ENCODE measurements at places on chromosomes 1 and 21.
A peak's percentile ranks its signal among the peaks of the same experiment; 100 is the strongest.

GRCh38 chr1:241219449-241219848 lies 137.6 kb downstream of the RGS7 start:
- no peak for DNase-seq

DNA sequence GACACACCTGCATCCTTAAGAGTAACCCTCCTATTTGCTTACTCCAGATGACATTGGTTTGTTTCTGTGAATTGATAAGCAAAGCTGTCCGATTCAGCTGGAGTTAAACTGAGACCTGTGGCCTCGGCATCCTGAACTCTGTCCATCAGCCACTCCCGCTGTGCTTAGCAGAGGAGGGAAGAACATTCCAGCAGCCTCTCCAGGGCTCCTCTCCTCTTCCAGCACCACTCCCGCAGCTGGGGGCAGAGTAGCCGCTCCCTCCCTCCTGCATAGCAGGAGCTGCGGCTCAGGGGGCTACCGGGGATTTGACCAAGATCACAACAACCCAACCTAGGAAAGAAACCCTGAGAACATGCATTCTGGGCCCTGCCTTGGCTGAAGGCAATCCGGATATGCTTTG lies 8.8 kb downstream of the LRRC38 start:
- no peak for DNase-seq

DNA sequence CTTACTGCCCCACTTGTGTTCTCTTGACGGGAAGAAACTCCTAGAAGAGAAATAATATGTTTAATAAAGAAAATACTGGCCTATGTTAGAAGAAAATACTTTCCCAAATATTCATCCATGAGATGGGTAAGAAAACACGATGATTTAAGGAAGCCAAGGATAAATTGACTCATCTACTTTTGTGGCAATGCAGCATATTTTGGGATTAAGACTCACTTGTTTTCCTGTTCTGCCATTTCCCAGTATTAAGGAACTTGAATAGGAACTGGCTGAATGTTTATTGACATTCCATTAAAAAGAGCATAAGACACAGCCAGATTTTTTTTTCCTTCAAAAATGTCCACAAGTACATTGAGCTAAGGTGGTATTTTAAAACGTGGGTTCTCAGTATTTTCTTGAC lies 10.9 kb upstream of the ADAMTS5 start:
- no peak for DNase-seq

GRCh38 chr1:101251504-101251903 lies 14.7 kb downstream of the S1PR1 start:
- no peak for DNase-seq

- DNase-seq, result no peak
Observed at GRCh38 chr1:162905174-162906158, 44.5 kb upstream of the CCDC190 start.

DNA sequence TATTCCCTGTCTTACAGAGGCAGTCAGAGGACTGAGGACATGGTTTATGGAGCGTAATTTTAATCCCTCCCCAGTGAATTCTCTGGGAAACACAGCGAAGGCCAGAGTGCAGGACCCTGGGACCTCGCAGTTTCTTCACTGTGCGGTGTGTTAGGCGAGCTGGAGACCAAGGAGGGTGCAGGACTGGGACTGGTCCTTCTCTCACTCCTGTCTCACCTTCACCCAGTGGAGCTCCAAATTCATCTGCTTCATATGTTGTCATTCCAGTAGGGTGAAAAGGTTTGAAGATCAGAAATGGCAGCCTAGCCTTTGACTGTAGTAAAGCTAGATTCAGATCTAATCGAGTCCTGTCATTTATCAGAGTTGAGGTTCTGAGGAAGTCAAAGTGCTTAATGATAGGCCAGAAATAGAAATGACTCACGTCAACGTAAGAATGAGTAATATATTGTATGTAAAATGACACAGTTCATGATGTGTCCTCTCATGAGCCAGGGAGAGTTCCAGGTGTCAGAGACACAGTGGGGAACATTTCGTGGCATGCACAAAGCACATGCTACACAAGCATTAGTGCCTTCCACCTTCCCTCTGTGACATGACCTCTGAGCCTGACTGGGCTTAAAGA lies 647.5 kb downstream of the SMYD3 start:
- DNase-seq, result no peak

GRCh38 chr1:199403531-199404116 lies 623.9 kb upstream of the NR5A2 start:
- DNase-seq, result no peak

- DNase-seq, result no peak
Observed at GRCh38 chr1:47557066-47557465, 119.2 kb downstream of the FOXD2 start.

- DNase-seq, result no peak
Observed at GRCh38 chr1:178133239-178133989, 39.5 kb downstream of the RASAL2 start.

- DNase-seq, result no peak
Observed at GRCh38 chr21:31414263-31415000, 70.4 kb upstream of the TIAM1 start.

- DNase-seq, result no peak
Observed at GRCh38 chr21:25489673-25490072, 117.6 kb downstream of the MRPL39 start.

- DNase-seq, result no peak
Observed at GRCh38 chr1:115060501-115060900, 28.8 kb downstream of the TSPAN2 start.

- DNase-seq, result peak; percentile 83
Observed at GRCh38 chr1:155324037-155324716, 3.5 kb downstream of the RUSC1 start.

- no peak for DNase-seq
Observed at GRCh38 chr1:228463009-228463558, 24.1 kb upstream of the RNF187 start.

DNA sequence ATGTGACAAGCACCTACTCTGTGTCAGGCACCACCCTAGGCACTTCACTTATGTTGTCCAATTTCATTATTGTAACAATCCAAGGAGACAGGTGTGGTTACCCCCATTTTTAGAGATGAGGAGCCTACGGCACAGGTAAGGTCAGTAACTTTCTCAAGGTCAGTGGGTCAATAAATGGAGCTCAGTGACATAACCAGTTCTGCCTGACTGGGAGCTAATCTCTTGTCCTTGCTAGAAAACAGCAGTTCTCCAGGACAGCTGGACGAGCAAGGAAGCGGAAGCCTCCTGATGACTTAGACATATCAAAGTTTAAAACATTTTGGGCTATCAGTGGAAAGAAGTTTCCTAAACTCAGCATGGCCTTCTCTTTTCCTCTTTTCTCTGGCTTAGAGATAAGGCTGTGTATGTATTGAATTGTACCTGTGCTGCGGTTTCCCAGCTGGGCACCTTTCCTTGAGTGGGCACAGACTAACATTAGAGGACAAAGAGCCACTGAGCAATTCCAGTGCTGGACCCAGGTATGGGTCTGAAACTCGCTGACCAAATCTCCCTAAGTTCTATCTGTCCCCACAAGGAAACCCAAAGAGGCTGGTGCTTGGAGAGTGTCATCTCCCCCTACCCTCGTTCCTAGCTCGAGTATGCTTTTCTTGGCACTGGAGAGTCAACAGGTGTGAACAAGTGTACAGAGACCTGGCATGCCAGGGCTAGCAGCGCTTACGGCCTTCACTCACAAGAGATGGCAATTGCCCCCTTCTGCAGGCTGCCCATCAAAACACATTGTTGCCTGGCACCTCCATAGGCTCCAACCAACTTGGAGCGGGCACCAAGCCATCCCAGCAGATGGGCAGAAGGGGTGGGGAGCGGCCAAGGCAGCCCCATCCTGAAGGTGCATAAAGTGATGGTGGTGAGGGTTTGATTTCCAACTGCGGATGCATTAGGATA lies 456.1 kb upstream of the PROX1 start:
- no peak for DNase-seq

GRCh38 chr21:45329261-45330074 lies 41.8 kb upstream of the POFUT2 start:
- DNase-seq, result no peak

GRCh38 chr1:169466259-169467230 lies 19.2 kb downstream of the SLC19A2 start:
- no peak for DNase-seq

DNA sequence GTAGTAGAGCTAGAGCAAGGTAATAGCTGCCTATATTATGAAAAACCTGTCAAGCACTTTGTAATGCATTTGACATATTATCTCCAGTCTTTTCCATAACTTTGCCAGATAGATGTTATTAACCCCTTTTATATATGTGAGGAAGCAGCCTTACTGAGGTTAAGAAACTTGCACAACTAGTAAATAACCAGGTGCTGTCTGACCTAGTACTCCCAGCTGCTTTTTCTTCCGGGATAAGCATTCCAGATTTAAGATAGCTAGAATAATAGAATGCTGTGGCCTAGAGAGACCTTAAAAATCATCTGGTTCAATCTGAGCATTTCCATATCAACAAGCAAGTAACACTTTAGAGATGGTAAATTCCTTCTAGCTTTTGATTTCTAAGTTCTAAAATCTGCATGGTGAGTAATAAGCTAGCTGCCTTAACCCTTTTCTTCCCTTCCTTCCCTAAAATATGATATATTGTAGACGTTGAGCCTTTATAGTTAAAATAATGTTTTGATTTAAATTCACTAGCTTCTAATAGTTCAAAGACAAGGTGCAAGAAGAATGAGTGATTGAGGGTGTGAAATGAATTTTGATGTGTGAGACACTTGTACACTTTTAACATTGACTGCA lies 1.8 kb downstream of the SH3GLB1 start:
- no peak for DNase-seq

DNA sequence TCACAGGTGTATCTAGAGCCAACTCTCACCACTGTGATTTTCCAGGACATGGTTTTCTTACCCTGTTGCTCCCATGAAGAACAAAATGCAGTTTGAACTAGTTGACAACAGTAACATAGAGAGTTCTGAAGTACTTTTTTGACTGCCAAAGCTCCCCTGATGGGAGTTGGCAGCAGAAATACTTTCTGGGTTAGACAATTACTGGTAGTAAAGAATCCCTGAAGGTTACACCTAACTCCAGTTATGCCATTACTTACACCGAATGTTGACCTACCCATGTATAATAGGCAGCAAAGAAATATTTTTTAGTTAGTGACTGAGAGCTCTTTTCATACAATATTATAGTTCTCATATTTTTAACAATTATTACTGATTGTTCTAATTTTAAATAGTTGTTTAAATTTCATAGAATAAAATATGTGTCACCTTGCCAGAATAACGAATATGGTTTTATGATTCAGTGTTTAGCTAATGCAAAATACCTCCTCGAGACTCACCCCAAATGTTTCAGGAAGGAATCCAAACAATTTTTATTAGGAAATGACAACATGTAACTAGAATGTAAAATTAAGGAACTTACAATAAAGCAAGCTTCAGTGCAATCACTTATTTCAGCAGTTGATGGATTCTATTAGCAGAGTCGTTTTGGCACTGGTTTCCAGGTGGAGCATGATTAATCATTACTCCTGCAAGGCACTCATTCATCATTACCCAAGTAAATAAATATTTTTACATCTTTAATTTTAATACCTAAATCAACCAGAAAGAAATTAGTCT lies 237.6 kb downstream of the MRPL39 start:
- no peak for DNase-seq

All from activated T-helper 9 cell treated with anti-CD3 and anti-CD28 coated beads, Interleukin-2, amount 50 U/mL, for 16 hours (primary cell).